NCI-H446 treated with DMSO at 0.1 percent for 48 hours (cell line): ENCODE measurements at places on chromosomes 6 and 20.

GRCh38 chr6:42393339-42393738 is 58.4 kb downstream of the TRERF1 start:
- no peak for DNase-seq

- DNase-seq, result no peak
These were observed 250.4 kb downstream of the C6orf118 start for GRCh38 chr6:165059032-165059431.

DNA sequence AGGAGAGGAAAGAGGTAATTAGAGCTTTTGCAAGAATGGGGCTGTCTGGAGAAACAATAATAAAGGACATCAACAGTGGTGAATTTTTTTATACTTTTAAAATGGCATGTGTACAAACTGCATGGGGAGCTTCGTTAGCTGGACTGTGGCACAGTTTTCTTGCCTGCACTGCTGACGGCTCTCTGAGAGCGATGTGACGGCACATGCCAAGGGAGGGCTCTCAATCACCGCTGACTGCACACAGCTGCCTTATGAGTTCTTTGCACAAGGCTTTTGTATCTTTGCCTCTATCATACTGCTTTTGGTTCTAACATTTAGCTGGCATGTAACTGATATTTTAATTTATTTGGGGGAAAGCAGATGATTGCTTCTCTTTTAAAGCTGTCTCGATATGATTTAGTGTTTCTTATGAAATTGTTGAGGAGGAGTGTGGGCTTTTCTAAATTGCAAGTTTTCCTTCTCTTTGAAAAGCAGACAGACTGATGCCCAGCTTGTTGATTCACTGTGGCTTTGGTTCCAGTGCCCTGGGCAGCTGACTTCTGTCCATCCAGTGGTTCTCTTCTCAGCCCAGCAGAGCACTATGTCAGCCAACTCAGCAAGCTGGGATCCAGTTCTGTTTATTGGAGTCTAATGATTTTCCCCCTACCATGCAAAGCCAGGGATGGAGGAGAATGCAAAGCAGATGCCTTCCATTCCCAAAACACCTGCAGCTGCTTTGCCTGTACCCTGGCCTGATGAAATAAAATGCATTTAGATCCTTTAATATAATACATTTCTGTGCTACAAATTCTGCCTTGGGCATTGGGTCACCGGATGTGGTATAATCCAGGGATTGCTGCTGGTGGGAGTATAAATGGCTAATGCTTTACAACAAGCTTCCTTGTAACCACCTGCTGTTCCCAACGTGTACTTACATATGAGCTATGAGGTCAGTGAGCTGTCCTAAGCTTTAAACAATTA is 323.9 kb downstream of the ZFAND3 start:
- no peak for DNase-seq

GRCh38 chr6:13484138-13484708 is 3.2 kb downstream of the GFOD1 start:
- DNase-seq, result no peak

DNA sequence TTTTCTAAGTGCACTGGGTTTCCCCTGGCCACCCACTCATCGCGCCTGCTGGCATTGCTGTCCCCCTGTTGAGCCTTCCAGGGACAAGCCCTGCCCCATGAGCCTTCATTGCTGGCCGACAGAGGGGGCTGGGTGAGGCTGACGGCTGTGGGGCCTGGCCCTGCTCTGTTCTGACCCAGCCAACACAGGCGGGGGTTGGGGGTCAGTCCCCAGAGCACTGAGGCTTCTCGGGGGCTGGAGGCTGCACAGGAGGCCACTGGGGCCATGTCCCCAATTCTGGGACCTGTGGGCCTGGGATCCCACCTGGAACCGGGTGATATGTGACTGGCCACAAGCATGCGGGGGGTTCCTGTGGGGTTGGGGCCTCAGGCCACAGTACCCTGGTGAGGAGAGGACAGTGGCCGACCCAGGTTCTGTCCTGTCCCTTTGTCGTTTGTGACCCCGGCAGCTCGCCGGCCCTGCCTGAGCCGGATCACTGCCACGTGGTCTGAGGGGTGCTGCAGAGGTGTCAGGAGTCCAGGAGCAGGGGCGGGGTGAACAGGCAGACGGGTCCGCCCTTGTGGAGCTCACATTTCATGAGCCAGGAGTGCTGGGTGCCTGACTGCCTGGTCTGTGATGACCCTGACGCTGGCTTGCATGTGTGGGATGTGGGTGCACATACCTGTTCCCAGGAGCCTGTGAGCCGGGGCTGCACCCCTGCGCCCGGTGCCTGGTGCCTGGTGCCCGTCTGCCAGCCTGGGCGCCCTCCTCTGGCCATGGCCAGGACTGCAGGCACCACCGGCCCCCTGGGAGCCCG is 2.1 kb upstream of the COL20A1 start:
- DNase-seq, result no peak

- DNase-seq, result no peak
These were observed 110.1 kb downstream of the ERMARD start for GRCh38 chr6:169861431-169862042.

GRCh38 chr20:60340232-60340631 is 382.0 kb downstream of the CDH26 start:
- DNase-seq, result no peak

DNA sequence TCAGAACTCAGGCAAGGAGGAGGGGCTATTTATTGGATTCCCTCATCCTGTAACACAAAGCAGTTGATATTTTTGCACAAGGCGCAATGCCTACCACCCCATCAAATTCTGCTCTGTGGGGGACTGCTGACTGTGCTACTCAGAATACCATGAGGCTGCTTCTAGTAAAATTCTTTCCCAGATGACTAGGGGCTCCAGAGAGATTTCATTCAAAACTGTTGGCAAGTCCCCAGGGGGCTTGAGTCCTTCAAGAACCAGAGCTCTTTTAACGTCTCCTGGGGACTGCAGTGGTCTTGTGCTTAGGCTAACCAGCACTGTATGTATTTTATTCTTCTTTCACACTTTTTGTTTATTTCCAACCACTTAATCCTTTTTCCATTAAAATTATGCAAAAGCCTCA is 365.9 kb upstream of the AGPAT4 start:
- DNase-seq, result no peak

- peak; percentile 14 for DNase-seq
These were observed 21.8 kb upstream of the GMPR start for GRCh38 chr6:16216501-16217155.
